ENCODE measurements at places on chromosomes 7 and 10.

DNA sequence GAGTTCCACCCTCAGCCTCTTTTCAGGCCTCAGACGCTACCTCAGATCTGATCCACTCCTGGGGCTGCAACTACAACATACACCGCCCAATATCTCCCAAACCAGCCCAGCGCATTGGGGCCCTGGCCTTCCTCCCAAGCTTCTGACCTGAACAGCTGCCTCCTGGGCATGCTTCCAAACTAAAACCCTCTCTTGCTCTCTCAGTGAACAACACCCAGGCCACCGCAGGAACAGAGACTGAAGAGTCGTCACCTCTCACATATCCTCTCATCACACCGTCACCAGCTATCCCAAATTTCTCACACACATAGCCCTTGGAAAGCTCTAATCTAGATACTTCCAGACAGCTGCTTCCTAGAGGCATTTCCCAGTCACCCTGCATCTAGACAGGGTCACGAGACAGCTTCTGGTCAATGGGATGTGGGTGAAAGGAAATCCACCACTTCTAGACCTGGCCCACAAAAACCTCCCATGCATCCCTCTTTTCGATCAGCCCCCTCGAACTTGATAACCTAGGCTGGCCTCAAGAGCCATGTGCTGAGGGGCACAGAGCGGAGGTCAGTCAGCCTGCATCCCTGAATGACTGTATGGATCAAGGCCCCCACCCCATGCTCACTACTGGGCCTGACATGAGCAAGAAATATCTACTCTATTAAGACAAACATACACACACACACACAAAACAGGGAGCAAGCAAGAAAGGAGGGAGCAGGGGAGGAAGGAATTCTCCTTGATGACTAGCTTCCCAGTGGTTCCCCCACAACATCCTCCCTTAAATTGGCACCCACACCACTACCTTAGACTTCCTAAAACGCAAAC lies 1.8 kb downstream of the PARP12 start:
- DNase-seq, result no peak

- DNase-seq, result no peak
Observed at GRCh38 chr10:124700293-124701037, 43.7 kb downstream of the FAM53B start.

DNA sequence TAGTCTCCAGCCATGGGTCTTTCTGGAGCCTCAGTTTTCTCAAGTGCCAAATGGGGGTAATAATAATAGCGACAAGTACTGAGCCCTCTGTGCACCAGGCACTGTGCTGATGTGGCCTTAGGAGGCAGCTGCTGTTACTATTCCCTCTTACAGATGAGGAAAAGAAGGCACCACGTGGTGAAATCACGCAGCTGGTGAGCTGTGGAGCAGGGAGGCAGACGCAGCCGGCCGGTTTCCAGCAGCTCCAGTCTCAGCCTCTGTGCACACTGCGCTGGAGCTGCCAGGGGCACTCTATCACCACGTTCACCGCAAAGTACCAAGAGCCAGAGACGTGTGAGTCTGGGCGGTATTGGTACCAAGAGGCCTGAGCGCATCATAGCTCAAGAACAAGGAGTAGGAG lies 9.6 kb downstream of the PYROXD2 start:
- DNase-seq, result no peak

DNA sequence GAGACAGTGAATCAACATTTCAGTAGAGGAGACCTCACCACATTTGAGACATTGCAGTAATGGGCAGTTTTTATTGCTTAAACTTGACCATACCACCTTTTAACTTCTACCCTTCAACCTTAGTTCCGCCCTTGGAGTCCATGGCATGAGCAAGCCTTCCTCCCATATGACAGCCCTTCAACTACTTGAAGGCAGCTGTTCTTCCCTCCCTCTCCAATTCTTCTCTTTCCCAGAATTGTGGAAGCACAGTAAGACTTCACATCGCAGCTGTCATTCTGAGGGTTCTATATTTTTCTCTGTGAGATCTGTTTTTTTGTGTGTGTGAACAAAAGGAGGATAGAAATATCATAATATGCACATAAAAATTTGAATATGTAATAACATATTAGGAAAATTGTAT lies 2.2 kb upstream of the TSPAN12 start:
- DNase-seq, result no peak

GRCh38 chr10:46291817-46292572 lies 5.2 kb downstream of the ANTXRL start:
- DNase-seq, result peak; percentile 0

DNA sequence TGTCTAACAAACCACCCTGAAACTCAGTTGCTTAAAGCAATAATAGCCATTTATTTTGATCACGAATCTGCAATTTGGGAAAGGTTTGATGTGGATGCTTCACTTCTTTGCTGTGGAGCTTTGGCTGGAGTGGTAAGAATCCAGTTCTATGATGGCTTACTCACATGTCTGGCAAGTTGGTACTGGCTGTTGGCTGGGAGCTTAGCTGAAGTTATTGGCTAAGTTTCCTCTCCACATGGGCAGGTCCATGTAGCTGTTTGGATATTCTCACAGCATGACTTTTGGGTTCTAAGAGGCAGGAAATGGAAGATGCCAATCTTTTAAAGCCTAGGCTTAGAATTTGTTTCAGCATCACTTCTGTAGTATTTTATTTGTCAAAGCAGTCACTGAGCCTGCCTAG lies 277.6 kb upstream of the NRP1 start:
- DNase-seq, result no peak

GRCh38 chr7:151805191-151805590 lies 71.7 kb downstream of the PRKAG2 start:
- DNase-seq, result no peak

DNA sequence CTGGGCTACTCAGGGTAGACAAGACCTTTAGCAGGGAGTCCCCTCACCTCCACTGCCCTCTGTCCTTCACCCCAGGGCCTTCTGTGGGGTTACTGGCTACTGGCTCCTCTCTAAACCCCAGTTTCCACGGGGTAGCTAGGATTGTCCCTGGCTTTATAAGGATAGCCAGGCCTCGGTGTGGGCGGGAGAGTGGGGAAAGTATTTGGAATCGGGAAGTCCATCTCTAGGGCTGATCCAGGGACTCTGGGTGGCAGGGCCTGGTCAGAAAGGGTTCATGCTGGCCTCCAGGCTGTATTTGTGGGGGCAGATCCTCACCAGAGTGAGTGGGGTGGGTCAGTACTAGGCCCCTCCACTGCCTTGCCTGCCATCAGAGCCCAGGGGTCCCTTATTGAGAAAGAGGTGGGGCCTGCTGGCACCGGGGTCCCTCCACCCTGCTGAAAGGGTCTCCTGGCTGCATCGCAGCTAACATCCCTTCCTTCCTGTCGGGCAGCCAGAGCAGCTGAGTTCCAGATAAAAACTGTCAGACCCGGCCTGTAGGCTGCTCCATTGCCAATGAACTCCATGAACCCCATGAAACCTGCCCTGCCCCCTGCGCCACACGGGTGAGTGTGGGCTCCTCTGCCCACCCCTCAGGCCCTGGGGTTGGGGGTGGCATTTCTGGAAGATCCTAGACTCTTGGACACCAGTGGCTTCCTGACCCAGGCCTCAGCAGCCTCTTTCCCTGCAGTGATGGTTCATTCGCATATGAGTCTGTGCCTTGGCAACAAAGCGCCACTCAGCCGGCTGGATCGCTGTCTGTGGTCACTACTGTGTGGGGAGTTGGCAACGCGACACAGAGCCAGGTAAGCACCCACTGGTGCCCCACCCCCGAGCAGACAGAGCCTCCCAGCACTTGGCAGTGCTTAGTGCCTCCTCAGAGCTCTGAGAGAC lies 7.3 kb downstream of the ZMIZ2 start:
- no peak for DNase-seq

GRCh38 chr7:24472093-24472492 lies 101.2 kb upstream of the PALS2 start:
- no peak for DNase-seq

DNA sequence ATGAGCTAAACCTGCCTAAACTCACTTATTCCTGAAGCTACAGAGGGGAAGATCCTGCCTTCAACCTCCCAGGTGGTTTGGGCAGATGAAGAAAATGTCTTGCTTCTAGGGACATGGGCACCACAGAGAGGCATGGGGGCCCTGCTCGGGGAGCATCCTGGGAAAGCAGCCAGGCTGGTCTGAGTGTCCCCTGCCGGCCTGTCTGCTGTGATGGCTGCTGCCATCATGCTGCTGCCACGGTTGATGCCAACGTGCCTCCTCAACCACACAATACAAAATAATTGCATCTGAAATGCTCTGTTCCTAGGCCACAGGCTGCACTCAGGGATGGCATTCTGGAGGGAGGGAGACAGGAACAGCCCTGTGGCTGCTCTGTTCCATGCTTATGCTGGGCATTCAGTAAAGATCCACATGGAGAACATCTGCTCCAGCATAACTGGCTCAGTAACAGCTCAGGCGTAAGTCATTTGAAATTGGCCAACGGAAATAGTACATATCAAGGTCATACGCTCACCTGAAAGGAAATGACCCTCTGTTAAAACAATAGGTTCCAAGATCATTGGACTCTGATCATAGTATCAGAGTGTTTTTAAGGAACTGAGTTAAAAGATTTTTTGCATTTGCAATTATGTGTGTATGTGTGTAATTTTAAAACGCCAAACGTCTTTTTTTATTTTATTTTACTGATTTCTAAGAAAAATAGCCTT lies 299.0 kb downstream of the TNS3 start:
- DNase-seq, result no peak

- no peak for DNase-seq
Observed at GRCh38 chr7:22653951-22654350, 73.0 kb upstream of the IL6 start.

- DNase-seq, result peak; percentile 46
Observed at GRCh38 chr7:2431260-2431867, 28.0 kb downstream of the CHST12 start.

Data from T-helper 2 cell (primary cell).